Activated CD4-positive, CD25-positive, alpha-beta regulatory T cell treated with anti-CD3 and anti-CD28 coated beads, Interleukin-2, amount 50 U/mL, for 16 hours (primary cell): ENCODE measurements at places on chromosomes 11 and 22.

- DNase-seq = no peak
Observed at GRCh38 chr11:34366522-34366921, 8.7 kb upstream of the ABTB2 start.

- DNase-seq = no peak
Observed at GRCh38 chr11:100716838-100717237, 29.8 kb downstream of the ARHGAP42 start.

DNA sequence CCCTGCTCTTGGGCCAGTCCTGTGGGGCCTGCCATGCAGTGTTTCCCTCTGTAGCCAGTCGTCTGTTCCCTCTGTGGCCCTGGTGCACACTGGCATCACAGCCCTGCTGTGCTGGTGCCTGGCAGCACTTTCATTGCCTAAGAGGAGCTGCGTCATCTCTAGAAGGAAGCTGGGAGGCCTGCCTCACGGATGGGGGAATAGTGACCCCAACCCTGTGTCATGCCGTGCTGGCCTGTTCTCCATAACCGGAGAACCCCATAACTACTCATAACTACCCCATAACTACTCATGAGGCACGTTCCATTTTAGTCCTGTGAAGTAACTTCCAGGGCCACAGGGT lies 14.0 kb downstream of the RAB36 start:
- no peak for DNase-seq

GRCh38 chr11:27552341-27552740 lies 45.8 kb upstream of the LIN7C start:
- no peak for DNase-seq

GRCh38 chr11:121566279-121567168 lies 113.8 kb upstream of the SORL1-AS1 start:
- DNase-seq = no peak

DNA sequence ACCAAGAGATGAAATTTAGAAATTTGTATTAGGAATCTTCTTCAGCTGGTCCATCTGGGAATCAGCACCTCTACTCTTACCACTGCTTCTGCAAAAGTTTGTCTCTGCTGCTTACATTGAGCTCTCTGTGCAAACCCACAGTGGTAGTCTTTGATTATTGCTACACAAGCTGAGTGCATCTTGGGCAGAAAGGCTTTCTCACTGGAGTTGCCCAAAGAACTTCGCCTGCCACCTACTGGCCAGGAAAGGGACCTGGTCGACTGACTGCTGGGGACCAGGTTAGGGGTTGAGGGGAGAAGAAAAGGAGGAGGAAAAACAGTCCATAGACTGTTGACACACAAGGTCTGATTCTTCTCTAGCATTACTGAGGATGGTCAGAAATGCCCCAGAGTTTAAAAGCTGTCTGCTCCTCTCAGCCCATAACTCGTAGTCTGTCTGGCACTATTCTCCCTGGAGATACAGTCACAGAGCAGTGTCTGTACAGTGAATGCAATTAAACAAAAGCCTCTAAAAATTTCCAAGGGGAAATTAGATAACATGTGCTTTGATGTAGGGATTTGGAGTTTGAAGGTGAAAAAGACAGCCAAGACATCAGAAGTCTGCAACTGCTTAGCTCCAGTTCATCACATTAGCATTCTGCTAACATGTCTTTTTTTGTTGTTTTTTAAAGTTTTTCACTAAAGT lies 215.0 kb upstream of the CTSC start:
- peak; percentile 12 for DNase-seq

DNA sequence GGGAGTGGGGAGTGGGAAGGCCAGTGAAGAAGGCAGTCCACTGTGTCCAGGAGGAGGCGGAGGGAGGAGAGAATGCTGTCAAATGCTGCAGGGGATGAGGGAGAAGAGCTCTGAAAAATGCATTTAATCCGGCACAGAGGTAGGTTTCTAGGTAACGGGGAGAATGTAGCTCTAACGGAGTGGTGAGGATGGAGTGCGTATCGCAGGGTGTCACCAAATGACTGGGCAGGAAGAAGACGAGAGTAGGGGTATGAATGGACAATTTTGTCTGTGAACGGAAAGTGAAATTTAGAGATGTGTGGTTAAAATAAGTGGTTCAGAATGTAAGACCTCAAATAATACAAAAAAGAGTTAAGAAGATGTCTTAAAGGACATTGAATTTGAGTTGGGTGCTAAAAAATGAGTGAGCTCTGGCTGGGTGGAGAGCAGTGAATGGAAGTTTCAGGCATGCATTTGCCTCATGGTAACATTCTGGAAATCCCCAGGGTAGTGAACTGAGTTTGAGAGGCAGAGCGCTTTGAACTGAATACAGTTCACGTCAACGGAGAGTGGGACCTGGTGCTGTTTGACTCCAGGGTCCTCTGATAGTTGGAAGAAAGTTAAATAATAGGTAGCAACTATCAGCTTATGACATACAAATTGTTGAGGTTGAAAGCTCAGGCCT lies 81.3 kb upstream of the CADM1 start:
- DNase-seq = no peak

- no peak for DNase-seq
Observed at GRCh38 chr11:74546752-74547151, 45.6 kb upstream of the POLD3 start.

DNA sequence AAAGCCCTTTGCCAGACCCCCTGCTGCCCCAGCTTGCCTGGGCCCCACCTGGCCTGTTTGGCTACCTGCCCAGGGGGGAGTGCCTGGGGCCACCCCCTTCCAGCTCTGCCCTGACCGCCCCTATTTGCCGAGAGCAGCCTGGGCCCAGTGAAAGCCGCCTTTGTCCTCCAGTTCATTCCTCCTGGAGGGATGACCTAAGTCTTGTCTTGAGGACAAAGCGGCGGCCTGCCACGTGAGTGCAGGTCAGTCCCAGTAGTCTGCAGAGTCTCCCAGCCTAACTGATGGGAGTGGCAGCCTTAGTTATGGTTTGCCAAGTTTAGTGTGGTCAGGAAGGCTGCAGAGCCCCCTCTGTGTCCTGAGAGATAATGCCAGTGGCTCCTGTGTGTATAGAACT lies 115.9 kb upstream of the CRYBB3 start:
- DNase-seq = no peak
